ENCODE measurements at places on chromosomes 2 and 18.

GRCh38 chr2:62660582-62661262, 44.8 kb upstream of the EHBP1 start:
- H3K27ac ChIP-seq, result no peak overlapping the region
- H3K27me3 ChIP-seq, result peaks cover 6% of the 10 kb centered on the region
- H3K36me3 ChIP-seq, result no peaks in the 10 kb centered on the region
- DNase-seq, result no peak

DNA sequence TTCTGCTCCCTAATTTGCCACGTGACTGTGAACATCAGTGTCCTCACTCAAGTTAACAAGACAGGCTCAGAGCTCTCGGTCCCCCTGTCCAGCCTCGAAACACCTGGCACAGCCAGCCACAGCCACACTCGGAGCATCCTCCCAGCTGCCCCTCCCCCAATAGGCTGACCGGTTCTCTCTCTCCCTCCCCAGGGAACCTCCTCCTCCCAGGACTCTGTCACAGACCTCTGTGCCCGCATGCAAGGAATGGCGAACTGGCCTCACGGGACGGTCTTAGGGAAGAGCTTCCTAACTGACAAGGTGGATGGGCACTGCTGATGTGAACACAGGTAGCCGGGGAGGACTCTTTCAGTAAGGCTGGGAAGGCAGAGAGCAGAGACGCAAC, 18.8 kb downstream of the CYP26B1 start:
- no peak overlapping the region for H3K27ac ChIP-seq
- peaks cover 6% of the 10 kb centered on the region for H3K27me3 ChIP-seq
- no peaks in the 10 kb centered on the region for H3K36me3 ChIP-seq
- no peaks in the 10 kb centered on the region for H3K4me1 ChIP-seq

DNA sequence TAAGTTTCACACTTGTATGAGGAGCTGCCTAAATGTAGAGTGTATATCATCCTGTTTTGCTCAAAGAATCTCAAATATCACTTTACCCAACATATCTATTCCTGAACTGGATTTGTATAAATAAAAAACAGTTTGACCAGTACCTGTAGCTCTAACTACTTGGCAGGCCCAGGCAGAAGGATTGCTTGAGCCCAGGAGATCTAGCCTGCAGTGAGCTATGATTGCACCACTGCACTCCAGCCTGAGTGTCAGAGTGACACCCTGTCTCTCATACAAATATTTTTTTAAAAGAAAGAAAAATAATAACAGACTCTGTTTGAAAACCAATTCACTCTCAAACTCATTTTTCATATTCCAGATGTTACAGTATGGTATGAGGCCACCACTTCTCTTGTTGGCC, 7.7 kb upstream of the LIMS2 start:
- H3K36me3 ChIP-seq, result no peaks in the 10 kb centered on the region
- no peak overlapping the region for H3K4me3 ChIP-seq
- no peak for DNase-seq
- H3K27me3 ChIP-seq, result peaks cover 15% of the 10 kb centered on the region
- H3K27ac ChIP-seq, result no peak overlapping the region

- no peak for DNase-seq
- H3K27ac ChIP-seq, result no peak overlapping the region
- H3K36me3 ChIP-seq, result no peaks in the 10 kb centered on the region
- H3K27me3 ChIP-seq, result peaks cover 20% of the 10 kb centered on the region
- H3K4me1 ChIP-seq, result no peaks in the 10 kb centered on the region
Observed at GRCh38 chr18:63004466-63005089, 289.2 kb downstream of the PHLPP1 start.

DNA sequence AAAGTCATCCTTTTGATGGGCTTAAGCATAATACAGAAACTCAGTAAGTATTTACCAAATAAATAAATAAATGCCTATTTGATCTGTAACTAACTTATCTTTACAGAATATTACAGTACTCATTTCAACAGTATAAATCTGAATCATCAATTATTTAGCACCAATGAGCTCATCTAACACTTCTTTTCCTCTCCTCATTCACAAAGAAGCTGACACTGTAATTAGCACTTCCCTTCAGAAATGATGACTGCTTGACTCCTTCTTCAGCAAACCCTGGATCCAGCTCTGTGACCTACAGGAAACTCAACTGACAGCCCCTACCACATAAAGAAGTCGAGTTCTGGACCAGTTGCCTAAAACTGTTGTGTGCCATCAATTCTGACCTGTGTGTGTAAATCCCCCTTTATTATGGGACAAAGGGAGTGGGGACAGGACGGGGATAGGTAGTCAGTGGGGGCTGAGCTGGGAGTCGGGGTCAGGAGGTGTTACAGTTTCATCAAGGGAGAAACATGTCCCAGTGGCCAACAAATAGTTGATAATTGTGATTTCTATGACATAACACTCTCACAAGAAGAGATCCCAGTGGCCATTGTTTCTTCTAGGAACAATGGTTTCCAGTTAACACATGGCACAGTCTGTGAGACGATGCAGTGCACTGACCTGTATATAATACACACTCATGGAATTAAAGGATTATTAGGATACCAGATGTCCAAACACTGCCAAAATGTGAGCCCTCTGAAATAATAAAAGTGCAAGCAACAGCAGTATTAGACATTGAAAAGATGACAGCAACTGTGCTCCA, 68.7 kb downstream of the STK39 start:
- H3K4me3 ChIP-seq, result no peak overlapping the region
- H3K4me1 ChIP-seq, result peaks cover 49% of the 10 kb centered on the region
- no peak overlapping the region for H3K27ac ChIP-seq
- DNase-seq, result no peak

GRCh38 chr2:60385648-60386047, 167.8 kb downstream of the BCL11A start:
- H3K27me3 ChIP-seq, result peaks cover 9% of the 10 kb centered on the region

- no peaks in the 10 kb centered on the region for H3K36me3 ChIP-seq
- peaks cover 2% of the 10 kb centered on the region for H3K27me3 ChIP-seq
- H3K27ac ChIP-seq, result no peak overlapping the region
- H3K4me1 ChIP-seq, result no peaks in the 10 kb centered on the region
- DNase-seq, result no peak
- H3K4me3 ChIP-seq, result no peak overlapping the region
Observed at GRCh38 chr2:157181234-157181633, 76.3 kb upstream of the GALNT5 start.

DNA sequence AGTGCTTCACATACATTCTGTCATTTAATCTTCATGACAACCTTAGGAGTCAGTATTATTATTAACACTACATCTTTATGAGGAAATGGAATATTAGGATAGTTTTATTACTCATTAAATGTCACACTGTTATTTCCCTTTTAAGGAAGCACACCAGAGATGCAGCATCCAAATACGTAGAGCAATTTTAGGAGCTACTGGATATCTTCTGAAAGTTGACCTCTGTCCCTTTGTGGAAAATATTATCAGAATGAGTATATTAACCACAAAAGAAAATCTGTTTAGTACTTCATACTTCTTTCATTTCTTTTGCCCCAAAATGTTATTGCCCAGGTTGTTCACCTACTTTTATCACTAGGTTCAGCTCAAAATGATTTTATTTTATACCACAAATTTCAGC, 72.9 kb upstream of the APCDD1 start:
- H3K27me3 ChIP-seq, result peaks cover 6% of the 10 kb centered on the region
- no peak for DNase-seq
- H3K36me3 ChIP-seq, result no peaks in the 10 kb centered on the region
- H3K4me1 ChIP-seq, result no peaks in the 10 kb centered on the region
- H3K27ac ChIP-seq, result no peak overlapping the region

- H3K4me3 ChIP-seq, result no peak overlapping the region
- H3K36me3 ChIP-seq, result no peaks in the 10 kb centered on the region
- peaks cover 8% of the 10 kb centered on the region for H3K27me3 ChIP-seq
Observed at GRCh38 chr18:35430721-35431373, 53.7 kb upstream of the ZNF396 start.

DNA sequence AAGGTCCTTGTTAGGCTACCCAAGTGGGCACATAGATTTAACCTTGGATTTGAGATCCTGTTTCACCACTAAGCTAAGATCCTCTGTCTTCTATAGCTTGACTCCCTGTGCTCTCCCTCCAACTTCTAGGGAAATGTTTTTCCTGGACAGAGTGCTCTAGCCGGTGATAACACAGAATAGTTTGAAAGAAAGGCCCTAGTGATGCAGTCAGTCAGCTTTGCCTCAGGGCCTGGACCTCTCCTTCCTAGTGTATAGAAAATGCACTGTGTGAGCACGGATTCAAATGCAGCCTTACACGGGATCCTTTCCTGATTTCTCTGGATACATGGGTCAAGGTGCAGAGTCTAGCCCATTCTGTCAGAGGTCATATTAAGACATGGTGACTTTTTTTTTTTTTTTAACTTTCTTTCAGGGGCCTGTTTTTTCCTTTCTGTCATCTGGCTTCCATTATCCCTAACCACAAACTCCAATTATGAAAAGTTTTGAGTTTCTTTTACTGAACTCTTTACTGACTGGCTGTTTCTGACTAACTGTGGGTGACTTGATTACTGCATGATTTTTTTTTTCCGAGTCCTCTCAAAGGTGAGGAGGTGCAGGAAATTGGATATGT, 122.6 kb downstream of the LRP1B start:
- H3K36me3 ChIP-seq, result no peaks in the 10 kb centered on the region
- no peak for DNase-seq
- no peaks in the 10 kb centered on the region for H3K27me3 ChIP-seq
- no peak overlapping the region for H3K27ac ChIP-seq
- no peaks in the 10 kb centered on the region for H3K4me1 ChIP-seq
- no peak overlapping the region for H3K4me3 ChIP-seq

DNA sequence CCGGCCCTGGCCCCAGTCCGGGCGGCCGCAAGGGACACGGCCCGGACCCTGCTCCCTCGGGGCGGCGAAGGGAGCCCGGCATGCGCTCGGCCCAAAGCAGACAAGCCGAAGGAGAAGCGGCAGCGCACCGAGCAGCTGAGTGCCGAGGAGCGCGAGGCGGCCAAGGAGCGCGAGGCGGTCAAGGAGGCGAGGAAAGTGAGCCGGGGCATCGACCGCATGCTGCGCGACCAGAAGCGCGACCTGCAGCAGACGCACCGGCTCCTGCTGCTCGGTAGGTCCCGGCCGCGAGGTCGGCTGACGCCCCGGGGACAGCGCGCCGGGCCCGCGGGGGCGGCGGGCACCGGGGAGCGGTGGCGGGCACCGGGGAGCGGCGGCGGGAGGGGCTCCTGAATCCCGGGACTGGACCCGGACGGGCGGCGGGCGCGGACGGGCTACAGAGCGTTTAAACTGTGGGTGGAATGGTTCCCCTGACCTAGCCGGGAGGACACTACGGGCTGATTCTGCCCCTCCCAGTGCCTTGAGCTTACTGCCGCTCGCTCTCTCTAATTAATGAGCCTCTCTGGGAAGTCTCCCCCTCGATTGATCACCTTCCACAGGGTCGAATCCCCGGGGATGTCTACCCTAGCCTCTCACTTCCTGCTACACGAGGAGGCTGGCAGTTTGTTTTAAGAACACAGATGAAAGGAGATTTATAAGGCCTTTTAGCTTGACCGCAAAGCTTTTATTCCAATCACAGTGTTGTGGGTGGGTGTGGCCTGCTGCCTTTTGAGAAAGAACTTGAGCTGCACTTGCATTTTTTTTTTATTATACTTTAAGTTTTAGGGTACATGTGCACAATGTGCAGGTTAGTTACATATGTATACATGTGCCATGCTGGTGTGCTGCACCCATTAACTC, 853 bp downstream of the GNAL start:
- no peaks in the 10 kb centered on the region for H3K36me3 ChIP-seq
- H3K4me3 ChIP-seq, result peak overlapping the region; percentile 42
- no peak overlapping the region for H3K27ac ChIP-seq
- peaks cover 35% of the 10 kb centered on the region for H3K27me3 ChIP-seq

DNA sequence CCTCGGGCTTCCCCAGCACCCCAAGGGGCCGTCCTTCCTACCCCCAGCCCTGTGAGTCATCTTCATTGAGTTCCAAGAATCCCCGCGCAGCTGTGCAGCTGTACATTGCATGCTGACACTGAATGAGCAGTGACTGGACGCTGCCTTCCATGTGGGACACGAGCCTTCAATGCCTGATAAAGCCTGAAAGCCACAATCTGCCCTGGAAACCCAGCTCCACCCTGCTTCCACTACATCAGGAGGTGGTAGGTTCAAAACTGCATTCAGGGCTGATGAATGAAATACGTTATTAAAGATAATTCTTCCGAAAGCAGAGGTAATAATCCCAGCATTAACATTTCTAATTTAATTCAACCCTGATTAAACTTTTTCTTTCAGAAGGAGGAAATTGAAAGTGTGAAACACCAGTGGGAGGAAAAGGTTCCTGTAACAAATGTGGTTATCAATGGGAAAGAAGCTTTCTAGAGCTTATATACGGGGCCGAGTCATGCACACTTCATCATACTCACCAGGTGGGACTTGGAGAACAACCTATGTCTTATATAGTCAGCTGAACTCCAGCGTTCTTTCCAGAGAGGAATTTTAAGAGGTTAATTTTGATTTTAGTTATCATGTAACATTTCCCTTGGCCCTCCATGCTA, 360.1 kb downstream of the LPIN1 start:
- no peak overlapping the region for H3K4me3 ChIP-seq
- H3K4me1 ChIP-seq, result peaks cover 31% of the 10 kb centered on the region
- peaks cover 13% of the 10 kb centered on the region for H3K27me3 ChIP-seq
- DNase-seq, result no peak
- no peaks in the 10 kb centered on the region for H3K36me3 ChIP-seq

DNA sequence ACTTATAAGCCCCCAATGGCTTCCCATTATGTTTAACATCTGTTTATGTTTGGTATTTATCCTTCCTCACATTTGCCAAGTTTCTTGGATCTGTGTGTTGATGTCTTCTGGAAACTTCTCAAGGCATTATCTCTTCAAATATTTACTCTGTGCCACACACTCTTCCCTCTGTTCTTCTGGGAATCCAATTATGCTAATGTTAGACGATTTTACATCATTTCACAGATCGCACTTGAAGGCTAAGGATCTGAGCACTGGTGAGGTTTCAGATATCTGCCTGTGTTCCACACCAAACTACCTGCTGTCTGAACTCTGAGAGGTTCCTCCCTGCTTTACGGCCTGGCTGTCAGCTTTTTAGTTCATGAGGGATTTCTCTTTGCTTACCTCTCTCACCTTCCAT, 10.1 kb downstream of the AOX1 start:
- no peak overlapping the region for H3K4me3 ChIP-seq
- no peaks in the 10 kb centered on the region for H3K4me1 ChIP-seq
- no peaks in the 10 kb centered on the region for H3K36me3 ChIP-seq
- peaks cover 9% of the 10 kb centered on the region for H3K27me3 ChIP-seq

GRCh38 chr2:64251497-64252250, 107.5 kb upstream of the PELI1 start:
- no peaks in the 10 kb centered on the region for H3K27me3 ChIP-seq
- H3K27ac ChIP-seq, result no peak overlapping the region
- no peak overlapping the region for H3K4me3 ChIP-seq
- DNase-seq, result no peak

- no peak overlapping the region for H3K4me3 ChIP-seq
- H3K36me3 ChIP-seq, result no peaks in the 10 kb centered on the region
- H3K27ac ChIP-seq, result no peak overlapping the region
- no peaks in the 10 kb centered on the region for H3K27me3 ChIP-seq
Observed at GRCh38 chr2:219919506-219919905, 292.1 kb downstream of the SLC4A3 start.

- peaks cover 3% of the 10 kb centered on the region for H3K27me3 ChIP-seq
- H3K4me3 ChIP-seq, result no peak overlapping the region
- no peak overlapping the region for H3K27ac ChIP-seq
- no peaks in the 10 kb centered on the region for H3K4me1 ChIP-seq
Observed at GRCh38 chr2:40436093-40436475, 15.8 kb downstream of the SLC8A1 start.

Measured in activated T-helper 1 cell treated with anti-CD3 and anti-CD28 coated beads, Interleukin-12 subunit alpha, Interleukin-12 subunit beta, Interleukin-2, Interleukin-4 antibody, amounts not matched to agents 30 ng/mL and 10 ng/mL and 1 ng/mL, durations not matched to agents 14 hours and 24 hours and 36 hours (primary cell).